ENCODE measurements at places on chromosomes 16 and 17.

GRCh38 chr17:81054308-81054707, 19.4 kb downstream of the BAIAP2 start:
- no peak for DNase-seq

GRCh38 chr17:40582328-40582901, 17.1 kb upstream of the CCR7 start:
- DNase-seq, result no peak

DNA sequence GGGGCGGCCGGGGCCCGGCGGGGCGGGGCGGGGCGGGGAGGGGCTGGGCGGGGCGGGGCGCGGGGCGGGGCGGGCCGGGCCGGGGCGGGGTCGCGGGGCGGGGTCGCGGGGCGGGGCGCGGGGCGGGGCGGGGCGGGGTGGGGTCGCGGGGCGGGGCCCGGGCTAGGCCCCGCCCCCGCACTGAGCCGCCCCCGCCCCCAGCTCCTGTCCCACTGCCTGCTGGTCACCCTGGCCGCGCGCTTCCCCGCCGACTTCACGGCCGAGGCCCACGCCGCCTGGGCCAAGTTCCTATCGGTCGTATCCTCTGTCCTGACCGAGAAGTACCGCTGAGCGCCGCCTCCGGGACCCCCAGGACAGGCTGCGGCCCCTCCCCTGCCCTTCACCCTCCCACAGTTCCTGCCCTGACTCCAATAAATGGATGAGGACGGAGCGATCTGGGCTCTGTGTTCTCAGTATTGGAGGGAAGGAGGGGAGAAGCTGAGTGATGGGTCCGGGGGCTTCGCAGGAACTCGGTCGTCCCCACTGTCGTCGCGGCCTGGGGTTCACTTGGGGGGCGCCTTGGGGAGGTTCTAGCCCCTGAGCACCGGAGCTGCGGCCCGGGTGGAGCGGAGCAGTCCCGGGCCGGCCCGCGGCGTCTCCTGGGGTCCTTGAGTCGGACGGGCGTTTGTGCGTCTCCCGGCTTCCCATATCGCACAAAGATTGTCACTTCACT, 795 bp upstream of the HBM start:
- no peak for DNase-seq

GRCh38 chr16:976389-976931, 5.1 kb upstream of the SOX8 start:
- no peak for DNase-seq

GRCh38 chr17:7916808-7917207, 719 bp upstream of the RNF227 start:
- no peak for DNase-seq

- DNase-seq, result no peak
These were observed 105.5 kb upstream of the AXIN2 start for GRCh38 chr17:65666876-65667321.

- no peak for DNase-seq
These were observed 14.5 kb upstream of the RNF222 start for GRCh38 chr17:8412089-8412488.

DNA sequence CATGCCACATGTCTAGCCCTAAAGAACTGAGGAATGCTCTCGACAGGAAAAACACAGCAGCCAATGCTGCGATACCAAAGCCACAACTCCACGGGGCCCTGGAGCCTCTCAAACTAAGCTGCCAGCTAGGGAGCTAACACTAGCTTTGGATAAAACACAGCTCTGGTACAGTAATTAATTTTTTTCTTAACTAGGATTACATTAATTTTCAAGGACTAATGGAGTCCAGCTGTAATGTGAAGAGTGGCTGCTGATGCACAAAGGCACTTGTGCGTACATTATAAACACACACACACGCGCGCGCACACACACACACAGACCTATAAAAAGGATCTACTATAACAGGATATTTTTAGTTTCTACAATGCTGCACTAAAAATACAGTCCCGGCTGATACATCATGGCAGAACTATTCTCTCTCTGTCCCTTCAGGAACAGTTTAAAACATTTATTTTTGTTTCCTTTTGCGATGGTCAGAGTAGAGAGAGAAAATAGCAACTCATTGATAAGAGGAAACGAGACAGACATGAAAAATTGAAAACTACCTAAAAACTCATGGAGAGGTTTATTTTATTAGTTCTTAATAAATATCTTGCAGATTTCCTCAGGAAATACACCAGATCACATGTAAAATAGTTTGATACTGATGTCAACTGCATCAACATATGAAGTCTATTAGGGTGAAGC, 88.5 kb downstream of the SMG6 start:
- DNase-seq, result no peak

- peak; percentile 82 for DNase-seq
These were observed 1.4 kb upstream of the PLEKHH3 start for GRCh38 chr17:42677921-42678781.

DNA sequence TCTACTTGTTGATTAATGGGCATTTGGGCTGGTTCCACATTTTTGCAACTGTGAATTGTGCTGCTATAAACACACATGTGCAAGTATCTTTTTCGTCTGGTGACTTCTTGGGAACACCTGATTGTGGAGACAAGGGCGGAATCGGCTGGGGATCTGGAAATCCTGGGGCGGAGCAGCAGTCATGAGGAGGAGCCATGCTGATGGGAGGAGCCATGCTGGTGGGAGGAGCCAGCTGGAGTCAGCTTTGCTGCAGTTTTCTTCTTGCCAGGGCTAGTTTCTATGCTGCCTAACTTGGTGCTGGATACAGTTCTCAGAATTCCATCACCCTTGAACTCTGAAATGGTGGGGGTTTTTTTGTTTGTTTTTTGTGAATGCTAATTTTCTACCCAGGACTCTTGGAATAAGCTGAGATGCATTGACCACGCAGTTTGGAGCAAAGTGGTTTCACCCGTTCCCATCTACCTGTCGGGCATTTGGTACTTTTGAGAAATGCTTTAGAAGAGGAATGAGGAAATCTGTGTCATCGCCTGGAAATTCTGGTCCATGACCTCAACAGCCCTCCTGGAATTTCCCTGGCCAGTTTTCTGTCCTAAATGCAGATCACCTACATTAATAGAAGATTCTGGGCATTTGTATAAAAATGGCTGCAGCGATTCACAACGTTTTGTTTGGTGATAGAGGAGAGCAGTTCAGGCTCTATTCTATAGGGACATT, 217.4 kb upstream of the ZFHX3 start:
- DNase-seq, result no peak

DNA sequence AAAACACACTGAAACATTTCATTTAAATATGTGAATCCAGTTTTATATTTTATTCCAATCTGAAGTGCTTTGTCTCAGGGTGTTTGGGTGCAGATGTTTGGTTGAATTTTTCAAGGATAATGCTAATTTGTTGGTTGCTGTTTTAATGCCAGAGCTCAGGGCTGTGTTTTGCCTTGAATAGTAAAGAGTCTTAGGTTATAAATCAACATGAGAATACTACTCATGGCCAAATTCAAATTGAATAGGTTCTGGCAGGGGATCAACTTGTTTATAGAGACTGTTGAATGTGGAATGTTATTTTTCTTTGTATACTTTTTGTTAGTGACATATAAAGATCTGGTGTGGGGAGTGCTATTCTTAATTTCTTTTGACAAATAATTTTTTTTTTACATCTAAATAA, 18.8 kb downstream of the TOM1L1 start:
- DNase-seq, result no peak

- peak; percentile 80 for DNase-seq
These were observed 24.8 kb downstream of the MYO18A start for GRCh38 chr17:29155227-29155965.

- DNase-seq, result no peak
These were observed 1.2 kb upstream of the SPAG9 start for GRCh38 chr17:51121620-51122472.

DNA sequence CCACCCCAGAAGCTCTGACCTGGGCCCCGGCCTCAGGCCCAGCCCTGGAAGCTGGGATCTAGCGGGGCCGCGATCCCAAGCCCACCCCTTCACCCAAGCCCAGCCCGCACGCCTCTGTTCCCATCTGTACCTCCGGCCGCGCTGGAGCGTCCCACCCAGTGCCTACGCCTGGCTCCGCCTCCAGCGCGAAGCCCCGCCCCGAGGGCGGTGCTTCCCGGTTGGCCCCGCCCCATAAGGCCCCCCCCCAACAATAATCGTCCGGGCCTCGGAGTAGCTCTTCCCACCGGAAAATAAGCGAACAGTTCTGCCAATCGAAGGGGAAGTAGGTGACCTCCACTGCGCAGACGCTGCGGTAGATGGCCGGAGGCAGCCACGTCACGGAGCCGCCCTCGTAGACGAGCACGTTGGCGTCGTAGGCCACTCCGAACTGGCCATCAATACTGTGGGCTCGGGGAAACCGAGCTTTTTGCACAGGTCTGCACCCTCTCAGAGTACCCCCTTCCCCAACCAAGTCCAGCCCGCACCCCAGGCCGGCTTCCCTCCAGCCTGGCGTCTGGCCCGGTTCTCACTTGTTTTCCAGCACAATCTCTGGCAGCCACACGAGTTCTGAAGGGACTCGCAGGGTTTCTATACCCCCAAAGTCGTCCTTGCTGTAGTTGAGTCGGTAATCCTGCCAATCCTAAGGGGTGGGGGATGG, 1.1 kb downstream of the CHRNE start:
- DNase-seq, result no peak

GRCh38 chr17:40479754-40480480, 21.5 kb downstream of the TNS4 start:
- no peak for DNase-seq

DNA sequence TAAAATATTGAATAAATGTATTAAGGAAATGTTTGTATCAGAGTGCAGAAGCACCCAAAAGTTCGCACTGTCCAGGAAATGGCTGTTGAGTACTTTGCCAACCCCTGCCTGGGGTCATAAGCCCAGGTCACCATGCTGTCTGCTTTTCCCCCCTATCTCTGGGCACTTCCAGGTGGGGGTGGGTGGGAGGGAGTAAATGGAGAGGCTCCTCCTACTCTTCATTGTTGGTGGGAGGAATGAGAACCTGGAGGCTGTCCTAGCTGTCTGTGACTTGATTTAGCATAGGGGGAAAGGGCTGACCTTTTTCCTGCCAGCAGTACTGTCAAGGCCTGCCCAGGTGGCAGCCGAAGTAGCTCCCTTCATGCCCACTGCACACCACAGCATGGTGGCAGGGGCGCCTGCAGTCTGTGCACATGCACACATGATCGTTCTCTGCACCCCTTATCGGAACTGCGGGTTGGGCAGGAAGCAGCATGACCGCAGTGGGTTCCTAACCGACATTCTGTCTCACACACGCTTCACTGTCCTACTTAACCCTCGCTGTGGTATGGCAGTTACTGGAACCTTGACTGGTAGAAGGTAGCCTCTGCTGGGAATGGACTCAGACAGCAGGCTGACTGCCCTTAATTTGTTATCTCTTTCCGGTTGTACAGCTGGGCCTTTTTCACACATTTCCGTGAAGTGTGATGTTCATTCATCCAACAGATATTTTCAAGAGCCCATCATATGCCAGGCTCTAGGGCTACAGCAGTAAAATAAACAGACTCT, 41.5 kb downstream of the LDHD start:
- peak; percentile 81 for DNase-seq

GRCh38 chr16:72443809-72444208, 271.9 kb upstream of the PMFBP1 start:
- DNase-seq, result no peak

DNA sequence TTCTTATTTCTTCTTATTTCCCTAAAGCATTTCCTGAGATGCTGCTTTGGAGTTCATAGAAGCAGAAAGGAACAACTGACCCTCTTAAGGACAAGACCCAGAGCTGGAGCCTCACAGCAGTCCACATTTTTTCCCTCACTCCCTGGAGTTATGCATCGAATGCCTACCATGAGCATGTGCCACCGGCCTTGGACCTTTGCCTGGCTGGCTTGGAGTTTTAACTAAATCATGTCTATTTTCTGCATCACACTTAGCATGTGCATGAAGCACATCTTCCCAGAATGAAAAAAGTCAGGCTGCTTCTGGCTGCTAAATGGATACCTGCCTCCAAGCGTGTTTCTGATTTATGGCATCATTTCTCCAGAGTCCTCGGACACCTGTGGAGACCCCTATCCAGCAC, 104.5 kb downstream of the SPACA3 start:
- no peak for DNase-seq

DNA sequence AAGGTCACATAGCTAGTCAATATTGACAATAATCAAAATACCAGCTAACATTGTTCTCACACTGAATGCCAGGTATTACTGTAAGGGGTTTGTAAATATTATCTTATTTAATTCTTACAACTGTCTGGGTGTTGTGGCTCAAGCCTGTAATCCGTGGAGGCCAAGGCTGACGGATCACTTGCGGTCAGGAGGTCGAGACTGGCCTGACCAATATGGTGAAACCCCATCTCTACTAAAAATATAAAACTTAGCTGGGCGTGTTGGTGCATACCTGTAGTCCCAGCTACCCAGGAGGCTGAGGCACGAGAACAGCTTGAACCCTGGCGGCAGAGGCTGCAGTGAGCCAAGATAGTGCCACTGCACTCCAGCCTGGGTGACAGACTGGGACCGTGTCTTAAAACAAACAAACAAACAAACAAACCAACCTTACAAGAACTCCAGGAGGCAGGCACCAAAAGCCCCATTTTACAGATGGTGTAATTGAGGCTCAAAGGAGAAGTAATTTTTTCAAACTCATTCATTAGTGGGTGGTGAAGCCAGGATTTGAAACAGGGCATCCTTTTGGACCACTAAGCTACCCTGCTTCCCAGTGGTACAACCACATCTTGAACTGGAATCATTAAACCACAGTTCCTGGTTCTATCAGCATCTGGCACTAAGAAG, 104.3 kb downstream of the XYLT1 start:
- no peak for DNase-seq

- no peak for DNase-seq
These were observed 70.5 kb downstream of the RBBP6 start for GRCh38 chr16:24609740-24610415.

DNA sequence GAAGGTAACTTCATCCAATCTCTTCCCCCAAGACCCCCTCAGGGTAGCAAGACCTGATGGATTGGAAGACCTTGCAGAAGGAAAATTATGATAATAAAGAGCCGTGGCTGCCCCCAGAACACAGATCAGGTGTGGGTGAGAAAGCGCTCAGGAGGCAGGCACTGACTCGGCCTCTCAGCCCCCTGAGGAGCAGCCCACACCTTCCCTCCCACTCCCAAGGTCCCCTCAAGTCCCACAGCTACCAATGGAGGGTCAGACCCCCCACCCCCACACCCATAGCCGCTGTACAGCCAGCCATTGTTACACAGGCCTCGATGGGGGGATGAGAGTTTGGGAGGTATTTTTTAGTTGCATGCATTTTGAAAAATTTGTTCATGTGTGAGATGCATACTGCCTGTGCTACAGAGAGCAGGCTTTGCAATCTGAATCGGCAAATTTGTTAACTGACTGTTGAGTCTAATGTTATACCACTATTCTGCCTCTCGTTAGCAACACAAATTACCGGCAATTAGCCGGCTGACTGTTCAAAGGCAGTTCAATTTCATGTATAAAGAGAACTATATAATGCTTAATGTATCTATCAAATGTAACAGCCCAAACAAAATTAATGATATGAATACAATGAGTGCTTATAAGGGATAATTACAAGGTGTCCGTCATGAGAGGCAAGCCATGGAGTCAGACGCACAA, 211.7 kb downstream of the C16orf78 start:
- no peak for DNase-seq

DNA sequence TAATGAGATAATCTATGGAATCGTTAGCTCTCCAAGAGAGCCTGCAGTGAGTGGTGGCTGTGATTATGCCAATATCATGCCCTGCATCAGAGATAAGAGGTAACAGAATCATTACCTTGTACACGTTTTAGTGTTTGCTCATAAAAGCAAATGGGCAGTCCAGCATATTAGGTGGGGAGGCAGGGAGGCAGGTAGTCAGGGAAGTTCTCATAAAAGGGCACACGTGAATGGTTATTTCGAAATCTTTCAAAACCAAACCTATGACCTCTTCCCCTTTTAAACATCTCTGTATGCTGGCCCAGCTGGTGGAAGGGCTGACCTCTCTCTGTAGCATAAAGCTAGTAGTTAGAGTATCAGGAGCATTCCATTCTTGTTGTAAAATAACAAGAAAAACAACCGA, 51.7 kb downstream of the VAT1L start:
- DNase-seq, result no peak
